Heart right ventricle (tissue), 16 donors: ENCODE measurements at places on chromosomes 4 and X. TPM values are rescaled to one million over a fixed set of nuclear protein-coding genes. Genes with fewer than 3 reads are reported as not detected.

Gene SUPT20HL2
- total RNA-seq: not detected

GRCh38 chr4:100983426-100983825, 363.9 kb downstream of the PPP3CA start:
- H3K36me3 ChIP-seq: no peaks in the 10 kb centered on the region
- no peak overlapping the region for H3K27ac ChIP-seq
- H3K4me1 ChIP-seq: no peaks in the 10 kb centered on the region
- no peak overlapping the region for H3K4me3 ChIP-seq
- DNase-seq: no peak
- no peaks in the 10 kb centered on the region for H3K27me3 ChIP-seq

GRCh38 chr4:52915730-52916300, 53.7 kb downstream of the RASL11B start:
- no peak for DNase-seq
- H3K27me3 ChIP-seq: no peaks in the 10 kb centered on the region
- peaks cover 6% of the 10 kb centered on the region for H3K4me1 ChIP-seq
- H3K4me3 ChIP-seq: no peak overlapping the region
- no peak overlapping the region for H3K27ac ChIP-seq

DNA sequence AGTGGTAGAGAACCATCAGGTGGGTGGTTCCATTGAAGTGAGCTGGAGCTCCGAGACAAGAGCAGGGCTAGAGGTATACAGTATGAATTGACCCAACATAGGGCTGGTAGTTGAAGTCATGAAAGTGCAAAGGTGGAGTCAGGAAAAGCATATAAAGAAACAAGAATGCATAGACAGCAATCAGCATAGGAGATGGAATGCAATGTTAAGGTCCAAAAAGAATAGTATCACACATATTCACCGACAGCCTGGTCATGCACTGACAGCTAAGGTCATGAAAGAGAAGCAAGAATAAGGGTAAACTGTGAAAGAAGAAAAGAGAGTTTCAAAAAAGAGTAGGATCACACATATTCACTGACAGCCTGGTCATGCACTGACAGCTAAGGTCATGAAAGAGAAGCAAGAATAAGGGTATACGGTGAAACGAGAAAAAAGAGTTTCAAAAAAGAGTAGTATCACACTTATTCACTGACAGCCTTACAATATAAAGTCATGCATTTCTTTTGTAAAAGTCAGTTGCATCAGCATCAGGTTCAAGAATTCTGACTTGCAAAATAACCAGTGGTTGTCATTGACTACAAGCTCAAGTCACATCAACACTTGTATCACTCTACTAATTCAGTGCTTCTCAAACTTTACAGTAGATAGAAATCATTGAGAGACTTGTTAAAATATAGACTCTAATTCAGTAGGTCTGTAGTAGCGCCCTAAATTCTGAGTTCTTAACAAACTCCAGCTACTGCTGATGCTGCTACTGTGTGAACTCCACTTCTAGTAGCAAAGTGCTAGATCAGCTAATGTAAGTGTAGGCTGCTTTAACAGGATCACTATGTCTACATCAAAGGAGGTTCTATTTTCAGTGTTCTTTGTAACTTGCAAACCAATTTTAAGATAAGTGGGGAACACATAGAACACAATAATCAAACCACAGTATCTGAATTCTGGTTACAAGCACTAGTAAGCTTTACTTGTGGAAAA, 221.9 kb downstream of the PDGFC start:
- H3K36me3 ChIP-seq: no peaks in the 10 kb centered on the region
- no peaks in the 10 kb centered on the region for H3K4me1 ChIP-seq
- no peak overlapping the region for H3K27ac ChIP-seq
- no peak overlapping the region for H3K4me3 ChIP-seq
- DNase-seq: no peak
